ENCODE measurements at places on chromosomes 12 and 14.

DNA sequence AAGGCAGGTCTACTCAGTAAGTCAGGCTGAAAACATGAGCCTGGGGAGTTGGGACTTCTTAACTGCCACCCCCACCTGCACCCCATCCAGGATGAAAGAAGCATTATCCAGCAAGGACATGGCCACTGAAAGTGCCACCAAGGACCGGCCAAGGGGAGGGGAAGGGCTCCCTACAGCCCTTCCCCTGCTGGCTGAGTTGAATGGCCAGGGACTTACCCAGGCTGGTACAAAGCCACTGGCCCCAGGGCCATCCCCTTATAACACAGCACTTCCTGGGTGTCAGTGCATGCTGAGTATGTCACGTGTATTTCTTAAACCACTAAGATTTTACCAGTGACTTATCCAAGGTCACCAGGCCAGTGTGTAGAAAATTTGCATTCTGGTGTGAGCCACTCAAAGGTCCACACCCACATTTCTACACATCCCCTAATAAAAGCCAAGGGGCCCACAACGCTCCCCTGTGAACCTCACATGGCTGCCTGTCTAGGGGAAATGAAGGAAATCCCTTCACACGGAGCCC is 29.3 kb upstream of the ZFP36L1 start:
- DNase-seq: no peak

DNA sequence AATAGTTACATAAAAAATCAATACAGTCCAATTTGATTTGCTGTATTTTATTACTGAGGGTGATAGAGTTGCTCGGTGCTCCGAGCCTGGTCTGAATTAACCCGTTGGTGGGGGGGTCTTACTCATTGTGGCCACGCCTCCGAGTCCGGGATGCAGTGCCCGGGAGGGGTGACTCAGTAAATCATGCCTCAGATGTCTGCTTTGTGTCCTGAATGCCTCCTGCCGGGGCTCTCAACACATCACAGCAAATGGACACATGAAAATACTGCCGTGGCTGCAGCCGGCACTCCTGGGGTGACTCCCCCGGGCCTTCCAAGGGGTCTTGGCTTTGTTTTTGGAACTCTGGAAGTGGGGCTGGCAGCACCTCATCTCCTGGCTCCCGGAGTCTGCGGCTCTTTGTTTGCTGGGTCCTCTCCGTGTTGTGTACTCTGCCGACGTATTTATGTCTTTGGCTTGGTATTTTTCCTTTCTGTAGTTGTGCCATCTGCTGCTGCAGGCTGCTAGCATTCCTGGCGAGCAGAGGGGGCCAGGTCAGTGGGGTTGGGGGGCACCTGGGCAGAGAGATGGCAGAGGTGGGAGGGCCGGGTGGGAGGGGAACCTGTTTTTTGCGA is 129.0 kb downstream of the AACS start:
- DNase-seq: no peak

DNA sequence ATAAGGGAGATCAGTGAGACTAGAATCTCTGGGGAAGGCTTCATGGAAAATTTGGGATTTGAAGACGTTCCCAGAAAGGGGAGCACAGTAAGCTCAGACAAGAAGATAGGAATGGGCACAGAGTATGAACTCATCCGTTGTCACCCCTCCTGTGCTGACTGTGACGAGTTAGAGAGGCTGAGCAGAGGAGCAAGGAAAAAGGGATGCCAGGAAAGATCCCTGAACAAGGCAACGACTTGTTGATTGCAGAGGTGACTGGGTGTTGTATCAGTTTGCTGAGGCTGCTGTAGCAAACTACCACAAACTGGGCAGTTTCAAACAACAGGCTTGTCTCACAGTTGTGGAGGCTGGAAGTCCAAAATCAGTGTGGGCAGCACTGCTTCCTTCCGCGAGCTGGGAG is 5.9 kb upstream of the GPD1 start:
- no peak for DNase-seq

- no peak for DNase-seq
These were observed 72.2 kb downstream of the TMEM132C start for GRCh38 chr12:128339126-128339520.

- DNase-seq: peak; percentile 20
These were observed 80.9 kb downstream of the SLC41A2 start for GRCh38 chr12:104877103-104877705.

- DNase-seq: no peak
These were observed 286.3 kb downstream of the RPAP3 start for GRCh38 chr12:47419497-47419896.

DNA sequence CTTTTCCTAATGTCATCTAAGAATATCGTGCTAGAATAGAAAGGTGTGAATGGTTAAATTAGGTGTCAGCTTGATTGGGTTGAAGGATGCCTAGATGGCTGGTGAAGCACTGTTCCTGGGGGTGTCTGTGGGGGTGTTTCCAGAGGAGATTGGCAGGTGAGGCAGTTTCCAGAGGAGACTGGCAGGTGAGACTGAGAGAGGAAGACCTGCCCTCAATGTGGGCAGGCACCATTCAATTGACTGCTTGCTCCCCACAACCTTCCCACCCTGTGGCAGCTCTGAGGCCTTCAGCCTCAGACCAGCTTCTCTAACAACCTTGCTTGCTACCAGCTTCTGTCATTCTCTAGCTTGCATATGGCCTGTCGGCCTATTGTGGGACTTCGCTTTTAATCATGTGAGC is 9.2 kb downstream of the RNASE9 start:
- no peak for DNase-seq

DNA sequence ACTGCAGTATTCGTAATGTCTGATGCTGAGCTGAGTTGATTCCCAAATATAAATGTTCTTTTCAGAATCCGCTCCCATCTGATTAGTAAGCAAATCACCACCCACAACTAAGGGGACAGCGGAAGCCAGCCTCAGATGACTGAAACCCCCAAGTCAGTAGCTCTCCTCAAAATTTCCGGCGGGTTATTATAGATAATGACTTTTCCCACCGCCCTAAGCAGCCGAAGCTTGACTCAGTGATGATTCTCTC is 469 bp upstream of the LRFN5 start:
- DNase-seq: no peak

DNA sequence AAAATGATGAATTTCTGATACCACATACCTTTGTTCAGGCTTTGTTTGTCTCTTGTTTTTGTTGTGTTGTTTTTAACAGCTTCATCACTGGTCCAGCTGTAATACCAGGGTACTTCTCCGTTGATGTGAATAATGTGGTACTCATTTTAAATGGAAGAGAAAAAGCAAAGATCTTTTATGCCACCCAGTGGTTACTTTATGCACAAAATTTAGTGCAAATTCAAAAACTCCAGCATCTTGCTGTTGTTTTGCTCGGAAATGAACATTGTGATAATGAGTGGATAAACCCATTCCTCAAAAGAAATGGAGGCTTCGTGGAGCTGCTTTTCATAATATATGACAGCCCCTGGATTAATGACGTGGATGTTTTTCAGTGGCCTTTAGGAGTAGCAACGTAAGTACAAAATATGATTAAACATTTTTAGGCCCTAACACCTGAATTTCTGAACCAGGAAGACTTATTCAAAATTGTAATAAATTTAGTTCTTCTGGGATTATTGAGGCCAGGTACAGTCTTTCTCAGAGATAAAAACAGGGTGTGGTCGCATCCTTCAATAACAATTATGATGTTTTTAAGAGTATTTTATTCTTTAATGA is 22.4 kb downstream of the RXYLT1 start:
- DNase-seq: no peak

DNA sequence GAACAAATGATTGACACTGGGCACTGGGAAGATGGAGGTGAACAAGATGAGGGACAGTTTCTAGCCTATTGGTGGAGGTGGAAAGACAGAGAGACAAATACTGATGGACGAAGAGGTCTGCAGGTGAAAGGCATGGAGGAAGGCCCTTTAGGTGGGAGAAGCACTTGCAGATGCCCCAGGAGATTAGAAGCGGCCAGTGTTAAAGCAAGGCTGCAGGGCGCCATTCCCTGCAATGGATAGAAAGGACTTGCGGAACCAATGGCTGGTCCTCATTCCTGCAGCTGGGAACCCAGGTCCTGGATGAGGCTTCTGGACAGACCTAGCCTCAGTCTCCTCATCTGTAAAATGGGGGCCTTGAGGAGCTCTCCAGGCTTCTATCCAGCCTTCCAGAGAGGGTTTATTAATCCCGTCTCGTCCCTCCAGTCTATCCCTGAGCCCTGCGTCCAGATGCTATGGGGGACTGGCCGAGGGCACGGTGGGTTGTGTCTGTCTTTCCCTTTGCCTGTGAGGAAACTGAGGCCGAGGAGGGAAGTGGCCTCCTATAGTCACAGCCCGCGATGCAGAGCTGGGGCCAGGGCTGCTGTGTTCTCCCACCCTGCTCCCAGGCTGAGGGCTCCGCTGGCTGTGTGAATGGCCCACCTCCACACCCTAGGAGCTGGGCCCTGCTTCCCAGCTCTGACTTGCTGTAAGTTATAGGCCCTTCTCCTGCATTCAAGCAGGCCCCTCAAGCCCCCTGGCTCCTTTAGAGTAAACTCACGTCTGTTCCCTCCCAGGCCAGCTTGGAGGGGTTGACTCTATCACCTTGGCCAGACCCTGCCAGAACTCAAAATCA is 33.0 kb downstream of the CYP46A1 start:
- DNase-seq: no peak

DNA sequence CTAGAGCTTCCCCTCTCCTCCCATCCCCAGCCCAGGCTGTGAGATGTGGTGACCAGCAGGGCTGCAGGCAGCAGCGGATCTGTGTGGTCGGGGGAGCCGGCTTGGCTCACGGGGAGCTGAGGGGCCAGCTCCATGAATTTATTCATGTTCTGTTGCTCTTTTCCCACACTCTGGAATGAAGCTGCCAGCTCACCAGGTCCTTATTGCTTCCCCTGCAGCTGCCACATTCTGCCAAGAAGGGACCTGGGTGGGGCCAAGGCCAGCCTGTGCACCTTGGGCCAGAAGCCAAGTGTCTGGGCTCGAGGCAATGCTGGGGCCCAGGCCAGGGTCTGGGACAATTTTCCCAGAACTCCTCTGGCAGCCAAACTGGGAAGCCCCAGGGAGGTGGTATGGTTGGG is 2.5 kb upstream of the C1QL4 start:
- DNase-seq: no peak

- no peak for DNase-seq
These were observed 5.9 kb upstream of the EID3 start for GRCh38 chr12:104297477-104298113.

DNA sequence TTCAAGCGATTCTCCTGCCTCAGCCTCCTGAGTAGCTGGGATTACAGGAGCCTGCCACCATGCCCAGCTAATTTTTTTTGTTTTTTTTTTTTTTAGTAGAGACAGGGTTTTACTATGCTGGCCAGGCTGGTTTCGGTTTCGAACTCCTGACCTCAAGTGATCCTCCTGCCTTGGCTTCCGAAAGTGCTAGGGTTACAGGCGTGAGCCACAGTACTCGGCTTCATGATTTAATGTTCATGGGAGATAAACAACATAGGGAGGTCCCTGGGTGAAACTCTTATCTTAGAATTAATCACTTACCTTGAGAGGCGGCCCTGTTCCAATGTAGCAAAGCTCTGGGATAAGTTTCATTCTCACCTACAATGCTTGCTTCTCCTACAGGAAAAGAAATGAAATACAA is 48.3 kb downstream of the SEL1L start:
- no peak for DNase-seq

GRCh38 chr12:48671231-48671856 is 10.7 kb downstream of the KANSL2 start:
- no peak for DNase-seq

DNA sequence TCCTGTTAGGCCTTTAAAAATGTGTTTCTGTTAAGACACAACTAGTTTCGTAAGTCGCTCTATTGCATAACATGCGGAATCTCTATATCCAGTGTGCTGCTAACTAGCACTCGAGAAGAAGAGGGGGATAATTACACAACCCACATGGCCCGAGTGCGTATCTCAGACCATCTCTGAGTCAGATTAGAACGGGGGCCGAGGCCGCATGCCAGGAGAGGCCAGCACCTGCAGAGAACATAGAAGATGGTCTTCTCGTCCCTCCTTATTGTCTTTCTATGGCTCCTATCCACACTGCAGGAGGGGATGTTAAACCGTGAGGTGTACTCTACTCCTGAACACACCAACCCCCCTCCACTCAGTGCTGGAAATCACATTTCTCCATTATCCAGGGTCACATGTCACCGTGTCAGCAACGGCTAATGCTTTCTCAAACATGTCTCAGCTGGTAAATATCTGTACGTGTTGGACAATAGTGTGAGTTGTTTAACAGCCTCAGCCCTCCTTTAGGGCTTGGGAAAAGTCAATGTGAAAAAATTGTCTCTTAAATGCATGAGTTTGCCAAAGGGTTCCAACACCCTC is 56.3 kb downstream of the CCDC88C start:
- peak; percentile 54 for DNase-seq

DNA sequence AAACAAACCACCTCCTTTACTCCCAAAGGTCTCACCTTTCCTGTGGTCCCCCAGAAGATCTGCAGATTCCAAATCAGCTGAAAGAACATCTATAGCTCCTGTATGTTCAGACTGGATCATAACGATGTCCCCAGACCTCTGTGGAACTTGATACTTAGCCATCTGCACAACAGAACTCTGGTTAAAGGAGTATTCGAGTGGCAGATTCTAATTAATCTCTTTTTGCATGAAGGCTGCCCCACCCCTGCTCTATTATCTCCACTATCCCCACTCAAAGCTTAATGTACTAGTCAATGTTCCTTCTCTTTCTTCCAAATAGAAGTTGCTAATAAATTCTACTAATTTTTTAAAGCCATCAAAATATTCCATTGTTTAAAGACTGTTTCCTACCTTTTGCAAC is 22.8 kb downstream of the GSTZ1 start:
- DNase-seq: no peak

DNA sequence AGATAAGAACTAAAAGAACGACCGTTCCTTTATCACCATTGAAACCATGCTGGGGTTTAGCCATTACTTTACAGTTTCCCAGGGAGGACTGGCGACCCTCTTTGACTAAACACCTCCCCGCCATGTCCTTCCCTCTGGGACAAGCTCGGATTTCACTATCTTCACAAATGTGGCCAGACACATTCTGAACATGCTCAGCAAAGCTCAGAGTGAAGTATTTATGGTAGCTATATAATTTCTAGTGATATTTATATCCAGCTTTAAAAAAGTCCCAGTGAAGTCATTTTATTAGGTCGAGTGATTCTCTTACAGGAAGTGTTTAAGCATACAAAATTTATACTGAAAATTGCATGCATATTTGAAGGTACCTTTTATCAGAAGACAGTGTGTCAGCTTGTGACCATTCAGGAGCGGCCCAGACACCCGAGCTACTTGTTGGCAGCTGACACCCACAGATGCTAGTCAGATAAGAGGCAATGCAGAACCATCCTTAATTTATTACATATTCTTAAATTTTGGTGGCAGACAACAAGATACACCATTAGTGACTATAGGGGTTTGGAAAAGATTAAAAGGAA is 36.8 kb downstream of the NIN start:
- DNase-seq: no peak

Measured in NCI-H226 (cell line).